ENCODE measurements at places on chromosomes 1 and 21.
A peak's percentile ranks its signal among the peaks of the same experiment; 100 is the strongest.

- DNase-seq = no peak
These were observed 35.9 kb downstream of the GLUL start for GRCh38 chr1:182355723-182356098.

DNA sequence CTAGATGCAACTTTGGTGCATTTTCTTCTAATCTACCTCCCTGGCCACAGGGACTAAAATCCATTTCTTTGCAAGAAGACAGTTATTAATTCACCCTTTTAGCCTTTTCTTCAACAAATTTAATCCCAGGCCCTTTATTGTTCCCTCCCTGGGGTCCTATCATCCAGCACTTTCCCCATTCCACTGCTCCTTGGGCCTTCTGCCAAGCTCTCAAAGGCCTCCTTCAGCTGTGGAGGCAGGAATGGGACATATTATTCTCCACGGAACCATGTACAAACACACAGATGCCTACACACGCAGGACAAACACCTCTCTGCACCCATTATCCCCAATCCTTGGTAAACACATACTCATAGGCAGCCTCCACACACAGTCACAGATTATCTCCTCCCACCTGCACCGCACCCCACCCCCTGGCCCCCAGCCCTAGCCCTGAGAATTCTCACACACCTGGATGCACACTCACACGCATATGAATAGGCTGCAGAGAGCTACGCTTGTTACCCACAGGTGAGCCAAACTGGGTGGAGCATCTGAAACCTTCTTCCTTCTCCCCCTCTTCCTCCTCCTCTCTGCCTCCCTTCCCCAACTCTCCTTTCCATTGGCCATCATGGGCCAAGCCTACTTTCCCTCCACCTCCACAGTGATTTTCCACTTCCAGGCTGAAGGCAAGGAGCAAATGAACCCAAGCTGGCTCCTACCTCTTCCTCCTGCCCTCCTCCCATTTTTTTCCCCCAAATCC lies 11.7 kb downstream of the TAGLN2 start:
- DNase-seq = no peak

DNA sequence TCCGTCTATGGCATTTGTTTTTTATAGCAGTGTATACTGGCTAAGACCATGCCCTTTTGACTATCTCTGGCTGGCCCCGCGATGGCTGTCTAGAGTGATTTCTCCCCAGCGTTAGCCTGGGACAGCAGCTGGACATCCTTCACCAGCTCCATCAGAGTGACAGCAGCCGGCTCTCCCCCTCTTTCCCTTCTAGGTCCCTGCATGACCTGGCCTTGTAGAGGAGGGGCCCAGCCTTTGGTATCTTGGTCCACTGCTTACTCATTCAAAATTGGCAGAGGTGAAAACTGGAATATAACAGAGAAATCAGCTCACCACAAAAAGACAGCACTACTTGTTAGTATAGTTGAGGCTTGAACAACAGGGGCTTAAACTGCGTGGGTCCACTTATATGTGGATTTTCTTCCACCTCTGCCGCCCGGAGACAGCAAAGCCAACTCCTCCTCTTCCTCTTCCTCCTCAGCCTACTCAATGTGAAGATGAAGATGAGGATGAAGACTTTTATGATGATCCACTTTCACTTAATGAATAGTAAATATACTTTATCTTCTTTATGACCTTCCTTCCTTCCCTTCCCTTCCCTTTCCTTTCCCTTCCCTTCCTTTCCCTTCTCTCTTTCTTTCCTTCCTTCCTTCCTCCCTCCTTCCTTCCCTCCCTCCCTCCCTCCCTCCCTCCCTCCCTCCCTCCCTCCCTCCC lies 29.4 kb upstream of the B3GALNT2 start:
- DNase-seq = no peak

DNA sequence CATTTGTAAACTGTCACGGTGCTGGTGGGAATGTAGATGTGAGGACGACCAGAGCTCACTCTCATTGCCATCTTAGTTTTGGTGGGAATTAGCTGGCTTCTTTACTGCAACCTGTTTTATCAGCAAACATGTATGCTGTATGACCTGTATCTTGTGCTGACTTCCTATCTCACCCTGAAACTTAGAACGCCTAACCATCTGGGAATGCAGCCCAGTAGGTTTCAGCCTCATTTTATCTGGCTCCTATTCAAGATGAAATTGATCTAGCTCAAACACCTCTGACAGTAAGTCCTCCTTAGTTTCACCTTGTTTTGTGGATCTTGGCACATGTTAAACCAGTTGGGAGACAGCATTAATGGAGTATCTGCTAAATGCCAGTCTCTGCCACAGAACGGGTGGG lies 174.6 kb downstream of the HLX start:
- no peak for DNase-seq

- peak; percentile 99 for DNase-seq
These were observed 21.6 kb downstream of the MAPKAPK2 start for GRCh38 chr1:206706298-206706791.

DNA sequence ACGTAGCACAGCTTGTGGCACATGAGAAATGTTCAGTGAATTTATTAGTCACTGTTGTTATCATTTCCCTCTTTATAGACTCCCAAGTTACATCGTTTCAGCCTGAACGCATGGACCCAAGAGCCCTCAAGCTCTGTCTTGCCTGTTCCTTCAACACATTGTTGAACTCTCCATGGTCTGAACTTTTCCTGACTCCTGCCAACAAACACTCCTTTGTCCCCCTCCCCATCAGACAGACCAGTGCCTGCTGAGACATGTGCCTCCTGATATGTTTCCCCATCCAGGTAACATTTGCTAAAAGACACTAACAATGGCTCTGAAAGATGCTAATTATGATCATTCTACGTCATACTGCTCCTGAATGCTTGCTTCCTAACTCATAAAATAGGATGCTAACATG lies 108.7 kb upstream of the NFIA start:
- DNase-seq = no peak

GRCh38 chr1:31112266-31112935 lies 46.9 kb upstream of the PUM1 start:
- no peak for DNase-seq

DNA sequence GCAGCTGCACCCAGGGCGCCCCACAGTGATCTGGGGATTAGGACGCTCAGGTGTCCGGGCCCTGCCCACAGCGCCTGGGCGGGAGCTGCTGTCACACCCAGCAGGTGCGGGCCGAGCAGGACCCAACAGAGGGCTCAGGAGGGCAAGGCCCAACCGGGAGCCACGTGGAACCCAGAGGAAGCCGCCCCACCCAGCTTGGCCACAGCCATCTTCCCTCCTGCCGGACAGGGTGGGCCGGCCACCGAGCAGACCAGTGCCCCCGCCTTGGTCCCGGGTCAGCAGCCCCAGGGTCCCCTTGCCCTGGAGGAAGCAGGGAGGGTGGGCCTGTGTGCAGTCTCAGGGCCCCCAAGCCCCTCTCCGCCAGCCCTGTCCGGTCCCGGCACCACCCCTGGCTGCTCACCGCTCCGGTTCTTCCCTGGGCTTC lies 6.3 kb upstream of the TTLL10 start:
- no peak for DNase-seq

Data from skeletal muscle cell (primary cell).